Cortex of kidney (tissue), 1 donor: ENCODE measurements at places on chromosomes 1 and 21.

DNA sequence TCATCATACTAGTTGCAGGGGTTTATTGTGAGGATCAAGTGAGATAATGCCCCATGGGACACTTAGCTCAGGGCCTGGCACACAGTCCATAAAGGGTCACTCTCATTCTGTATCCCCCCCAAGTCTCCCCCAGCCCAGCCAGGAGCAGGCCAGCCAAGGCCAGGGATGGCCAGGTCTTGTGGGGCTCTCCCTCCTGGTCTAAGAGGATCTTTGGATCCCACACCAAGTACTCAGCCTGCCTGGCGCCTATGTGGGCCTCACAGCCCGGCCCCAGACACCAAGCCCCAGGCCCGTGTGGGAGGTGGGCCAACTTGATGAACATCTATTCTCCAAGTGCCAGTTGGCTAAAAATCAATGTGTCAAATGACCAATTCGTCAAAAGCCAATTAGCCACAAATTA, 117.8 kb downstream of the GLIS1 start:
- no peak for DNase-seq

DNA sequence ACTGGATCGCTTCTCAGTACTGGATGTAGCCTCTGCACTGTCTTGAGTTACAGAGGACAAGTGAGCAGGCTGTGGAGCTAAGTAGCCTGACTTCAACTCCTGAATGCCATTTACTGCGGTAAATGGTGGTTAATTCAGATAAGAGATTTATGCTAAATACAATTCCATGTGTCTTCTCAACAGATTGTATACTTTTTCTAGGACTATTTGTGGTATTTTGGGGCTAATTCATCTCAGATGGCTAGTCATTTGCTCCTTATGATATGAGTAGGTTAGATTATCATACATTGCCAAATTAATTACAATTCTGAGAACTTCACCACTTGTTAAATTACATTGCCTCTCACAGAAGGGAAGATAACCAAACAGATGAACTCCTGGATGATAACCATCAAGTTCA, 90.5 kb downstream of the NTNG1 start:
- no peak for DNase-seq

DNA sequence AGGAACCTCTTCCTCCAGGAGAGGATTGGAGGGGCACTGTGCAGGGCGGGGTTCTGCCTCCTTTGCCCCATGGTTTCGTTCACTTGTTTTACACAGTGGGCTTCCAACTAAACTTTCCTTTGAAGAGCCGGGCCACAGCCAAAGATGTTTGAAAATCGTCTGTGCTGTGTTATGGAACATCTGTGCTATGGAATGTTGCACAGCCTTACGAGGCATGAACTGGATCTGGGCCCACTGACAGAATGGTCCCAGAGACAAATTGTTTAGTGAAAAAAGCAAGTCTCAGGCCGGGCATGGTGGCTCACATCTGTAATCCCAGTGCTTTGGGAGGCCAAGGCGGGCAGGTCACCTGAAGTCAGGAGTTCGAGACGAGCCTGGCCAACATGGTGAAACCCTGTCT, 12.6 kb upstream of the MEF2D start:
- no peak for DNase-seq

GRCh38 chr1:116850436-116850835, 59.3 kb upstream of the PTGFRN start:
- no peak for DNase-seq

DNA sequence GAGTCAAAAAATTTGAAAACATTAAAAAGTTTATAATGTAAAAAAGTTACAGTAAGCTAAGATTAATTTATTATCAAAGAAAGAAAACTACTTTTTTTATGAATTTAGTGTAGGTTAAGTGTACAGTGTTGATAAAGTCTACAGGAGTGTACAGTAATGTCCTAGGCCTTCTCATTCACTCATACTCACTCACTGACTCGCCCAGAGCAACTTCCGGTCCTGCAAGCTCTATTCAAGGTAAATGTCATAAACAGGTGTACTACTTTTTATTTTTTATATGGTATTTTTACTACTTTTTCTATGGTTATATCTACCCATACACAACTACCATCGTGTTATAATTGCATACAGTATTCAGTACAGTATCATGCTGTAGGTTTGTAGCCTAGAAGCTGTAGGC, 49.6 kb downstream of the TBX19 start:
- no peak for DNase-seq

GRCh38 chr1:226581650-226582330, 33.2 kb downstream of the STUM start:
- no peak for DNase-seq
